ENCODE measurements at places on chromosomes 6 and 20. TPM values are rescaled to one million over a fixed set of nuclear protein-coding genes. Genes with fewer than 3 reads are reported as not detected.
A peak's percentile ranks its signal among the peaks of the same experiment; 100 is the strongest.

DNA sequence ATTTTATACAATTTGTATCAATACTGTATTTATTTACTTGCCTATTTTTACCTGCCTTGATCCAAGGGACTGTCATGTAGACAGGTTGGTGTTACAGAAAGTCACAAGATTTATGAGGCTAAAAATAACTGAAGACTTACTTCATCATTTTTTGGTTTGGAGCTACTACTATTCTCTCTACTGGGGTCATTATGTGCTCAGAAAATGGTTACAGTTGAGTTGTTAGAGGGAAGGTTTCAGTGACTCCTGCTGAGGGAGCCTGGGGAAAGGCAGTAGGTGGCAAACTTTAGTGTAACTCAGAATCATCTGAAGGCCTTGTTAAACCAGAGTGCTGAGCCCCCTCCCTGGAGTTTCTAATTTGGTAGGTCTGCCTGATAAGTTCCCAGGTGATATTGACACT, 118.8 kb downstream of the TINAG start:
- no peak for DNase-seq

DNA sequence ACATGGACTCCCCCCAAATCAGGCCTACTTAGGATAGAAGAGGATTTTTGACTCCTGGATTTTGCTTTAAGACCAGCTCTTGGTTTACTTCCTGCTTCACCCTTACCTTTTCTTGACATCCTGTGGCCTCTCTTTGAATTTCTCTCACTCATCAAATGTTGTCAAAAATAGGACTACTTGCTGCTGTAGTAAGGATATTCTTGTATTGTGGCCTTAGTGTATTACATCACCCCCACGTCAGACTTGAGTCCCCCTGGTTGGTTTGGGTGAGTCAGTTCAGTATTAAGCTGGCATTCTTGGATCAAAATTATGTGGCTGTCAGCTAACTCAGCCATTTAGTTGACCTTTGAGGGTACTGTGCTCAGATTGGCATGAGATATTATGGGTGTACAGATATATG, 1.1 kb downstream of the TPX2 start:
- no peak for DNase-seq

- DNase-seq = no peak
These were observed 19.4 kb downstream of the ZUP1 start for GRCh38 chr6:116649129-116649528.

MAP3K5 gene
- total RNA-seq = 63.3 TPM

- DNase-seq = no peak
These were observed 57.3 kb downstream of the EYA2 start for GRCh38 chr20:46951840-46952497.

DNA sequence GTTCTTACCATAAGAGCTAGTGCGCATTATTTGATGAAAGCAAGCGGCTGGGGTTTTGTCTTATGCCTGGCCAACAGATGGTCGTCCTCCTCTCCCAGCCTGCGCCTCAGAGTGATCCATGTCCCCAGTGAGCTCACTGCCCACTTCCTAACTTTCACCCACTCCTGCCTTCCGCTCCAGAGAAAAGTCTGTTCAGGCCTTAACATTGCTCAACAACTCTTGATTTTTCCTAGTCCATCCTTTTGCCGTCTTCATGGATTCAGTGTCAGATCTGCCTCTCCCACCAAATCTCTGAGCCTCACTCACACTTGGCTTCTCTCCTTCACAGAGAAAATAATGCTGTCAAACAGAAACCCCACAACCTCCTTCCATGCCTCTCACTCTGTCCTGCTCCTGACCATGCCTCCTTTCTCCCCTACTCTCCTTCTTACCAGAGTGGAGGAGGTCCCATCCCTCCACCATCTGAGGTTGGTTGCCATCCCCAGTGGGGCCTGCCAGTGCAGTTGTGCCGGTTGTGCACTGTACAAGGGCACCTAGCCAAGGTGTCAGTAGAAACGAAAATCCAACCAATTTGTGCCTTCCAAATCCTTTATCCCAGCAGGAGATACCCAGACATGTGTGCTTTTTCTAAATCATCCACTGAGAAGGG, 58.9 kb upstream of the SRSF6 start:
- DNase-seq = no peak

DNA sequence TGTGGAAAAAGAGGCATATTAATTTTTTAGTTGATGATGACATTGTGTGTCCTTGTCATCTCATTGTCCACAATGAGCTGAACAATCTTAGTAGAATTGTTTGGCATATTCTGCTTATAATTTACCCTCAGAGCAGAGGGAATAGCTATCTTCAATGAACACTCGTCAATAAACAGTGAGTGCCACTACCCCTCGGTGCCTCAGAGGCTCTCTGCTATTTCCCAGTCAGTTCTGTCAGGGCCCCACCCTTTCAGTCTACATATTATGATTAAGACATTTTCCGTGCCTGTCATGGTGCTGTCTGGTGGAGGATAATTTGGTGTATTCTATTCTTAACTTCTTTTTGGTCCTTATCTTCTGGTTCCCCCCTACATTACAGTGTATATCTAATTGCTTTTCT, 31.2 kb downstream of the NUS1 start:
- DNase-seq = no peak

- DNase-seq = peak; percentile 24
These were observed 779 bp downstream of the HEBP2 start for GRCh38 chr6:138404666-138405337.

DNA sequence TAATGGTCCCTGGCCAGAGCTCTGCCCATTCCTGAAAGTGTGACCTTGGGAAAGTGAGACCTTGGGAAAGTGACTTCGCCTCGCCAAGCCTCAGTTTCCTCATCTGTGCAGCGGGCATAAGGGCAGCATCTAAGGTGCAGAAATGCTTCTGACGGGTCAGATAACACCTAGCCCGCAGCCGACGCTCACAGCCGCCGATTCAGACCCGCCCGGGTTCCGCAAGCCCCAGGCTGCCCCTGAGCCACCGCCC, 486 bp downstream of the FKBP1A start:
- DNase-seq = no peak

PLCB4 gene
- 22.8 TPM for total RNA-seq

GRCh38 chr6:44285552-44286284, 15.5 kb downstream of the TMEM151B start:
- DNase-seq = no peak

- no peak for DNase-seq
These were observed 394.6 kb downstream of the KIF16B start for GRCh38 chr20:16178546-16179135.

- no peak for DNase-seq
These were observed 2.7 kb downstream of the PTK6 start for GRCh38 chr20:63534427-63534830.

Data from dorsolateral prefrontal cortex (tissue), 122 donors.